ENCODE measurements at places on chromosomes 7 and 10.

DNA sequence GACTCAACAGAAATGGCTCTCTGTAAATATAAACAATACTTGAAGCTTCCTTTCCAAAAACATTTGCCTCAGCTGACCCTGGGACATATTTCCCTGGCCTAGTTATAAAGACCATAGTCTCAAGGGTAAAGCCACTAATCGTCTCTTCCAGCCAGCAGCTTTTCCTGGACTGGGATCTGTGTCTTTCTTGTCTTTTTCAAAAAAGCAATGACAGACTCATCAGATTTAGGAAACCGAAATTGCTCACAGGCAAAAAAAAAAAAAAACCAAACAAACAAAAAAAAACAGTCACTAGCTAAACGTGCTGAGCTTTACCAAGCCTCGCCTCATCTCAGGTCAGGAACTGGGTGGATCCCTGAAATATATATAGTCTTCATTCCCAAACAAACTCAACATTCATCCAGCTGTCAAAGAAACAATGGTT, 23.5 kb downstream of the STN1 start:
- no peak for DNase-seq

DNA sequence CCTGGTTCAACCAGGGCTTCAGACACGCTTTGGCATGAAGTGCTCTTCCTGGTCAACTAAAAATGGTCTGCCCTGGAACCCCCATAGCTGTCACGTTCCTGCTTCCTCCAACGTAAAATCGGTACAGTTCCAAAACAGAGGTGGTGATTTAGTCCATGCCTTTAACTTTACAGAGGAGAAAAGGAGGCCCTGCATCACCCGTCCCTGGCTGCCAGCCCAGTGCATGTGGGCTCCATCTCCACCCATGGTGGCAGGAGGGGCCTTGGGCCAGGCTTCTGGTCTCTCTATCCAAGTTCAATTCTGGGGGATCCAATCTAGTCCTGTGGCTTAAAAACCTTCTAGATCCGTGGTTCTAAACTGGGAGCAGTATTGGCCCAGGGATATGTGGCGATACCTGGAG, 18.7 kb downstream of the ECHDC3 start:
- no peak for DNase-seq

- DNase-seq = no peak
These were observed 139.5 kb downstream of the PFKFB3 start for GRCh38 chr10:6342096-6342685.

- DNase-seq = no peak
These were observed 172.5 kb upstream of the INSYN2A start for GRCh38 chr10:127368929-127369328.

DNA sequence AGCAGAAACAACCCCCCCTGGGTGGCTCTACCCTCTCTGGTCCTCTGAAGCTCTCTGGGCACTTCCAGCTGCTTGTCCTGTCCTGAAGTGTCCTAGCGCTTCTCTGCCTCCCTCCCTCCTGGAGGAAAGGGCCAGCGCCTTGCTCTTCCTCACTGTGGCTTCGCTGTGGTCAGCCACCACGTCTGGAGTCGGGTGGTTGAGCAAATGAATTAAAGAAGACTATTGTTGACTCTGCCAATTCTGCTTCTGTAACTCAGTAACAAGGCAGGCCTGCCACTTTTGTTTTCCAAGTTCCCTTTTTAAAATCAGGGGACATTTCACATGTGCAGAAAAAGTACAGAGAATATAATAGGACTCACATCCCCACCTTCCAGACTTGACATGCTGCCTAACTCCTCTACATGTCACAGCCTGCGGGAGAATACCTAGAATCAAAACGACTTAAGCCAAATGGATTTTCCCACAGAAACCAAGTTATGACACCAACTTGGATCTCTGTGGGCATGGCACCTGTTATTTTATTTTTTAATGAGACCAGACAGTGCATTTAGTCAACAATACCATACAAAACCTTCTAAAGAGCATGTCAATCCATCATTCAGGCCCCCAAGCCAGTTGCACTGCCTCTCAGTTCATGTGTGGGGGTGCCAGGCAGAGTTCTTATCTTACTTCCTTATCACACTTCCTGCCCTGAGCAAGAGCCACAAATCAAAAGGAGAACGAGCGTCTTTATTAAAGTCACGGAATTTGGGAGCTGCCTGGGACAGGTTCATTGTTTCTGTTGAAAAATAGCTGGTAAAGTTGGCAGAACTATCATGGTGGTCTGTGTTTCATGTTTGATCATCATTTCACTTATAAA, 6.8 kb downstream of the FFAR4 start:
- DNase-seq = no peak

DNA sequence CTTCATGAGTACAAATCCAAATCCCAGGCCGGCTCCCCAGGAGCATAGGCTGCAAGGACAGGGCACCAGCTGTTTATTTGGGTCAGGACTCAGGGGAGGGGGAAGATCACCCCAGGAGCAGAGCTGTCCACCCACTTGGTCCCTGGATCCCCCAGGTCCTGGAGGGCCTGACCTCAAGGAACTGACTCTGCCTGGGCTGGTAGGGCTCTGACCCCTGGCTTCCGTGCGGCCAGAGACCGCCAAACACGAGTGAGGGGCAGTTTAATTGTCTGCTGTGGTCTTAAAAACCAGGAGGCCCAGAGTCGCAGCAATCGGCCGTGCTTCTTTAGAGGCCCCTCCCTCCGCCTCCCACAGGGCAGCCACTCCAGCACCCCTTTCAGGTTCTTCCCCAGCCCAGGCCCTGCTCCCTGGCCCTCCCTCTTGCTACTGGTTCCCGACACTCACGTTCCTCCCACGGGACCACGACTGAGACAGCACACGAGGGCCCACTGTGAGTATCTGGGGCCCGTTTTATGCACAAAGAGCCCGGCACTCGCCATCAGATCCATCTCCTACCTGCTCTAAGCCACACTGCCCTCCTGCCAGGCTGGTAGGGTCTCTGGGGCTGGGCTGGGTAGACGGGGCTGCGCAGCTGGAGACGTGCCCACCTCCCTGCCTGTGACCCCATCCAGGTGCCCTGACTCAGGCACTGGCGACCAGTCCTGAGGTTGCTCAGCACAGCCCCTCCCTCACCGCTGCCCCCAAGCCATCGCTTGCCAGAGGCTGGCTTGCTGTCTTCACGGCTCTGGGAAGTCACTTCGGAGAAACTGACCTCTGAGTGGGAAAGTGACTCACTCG, 30.0 kb upstream of the CFAP46 start:
- DNase-seq = no peak

- no peak for DNase-seq
These were observed 257.9 kb downstream of the PRPF18 start for GRCh38 chr10:13844651-13845050.

Data from HS-27A (cell line).